Calu3 (cell line): ENCODE measurements at places on chromosomes 7 and 10. TPM values are rescaled to one million over a fixed set of nuclear protein-coding genes. Genes with fewer than 3 reads are reported as not detected.

The ACTL6B gene
- total RNA-seq: not detected in 2 replicates

The PRLHR gene
- not detected in 2 replicates for total RNA-seq

The NXPH1 gene
- not detected in 2 replicates for total RNA-seq

The NEUROD6 gene
- total RNA-seq: not detected in 2 replicates

- DNase-seq: no peak
These were observed 22.3 kb upstream of the FIGNL1 start for GRCh38 chr7:50472427-50472826.

DNA sequence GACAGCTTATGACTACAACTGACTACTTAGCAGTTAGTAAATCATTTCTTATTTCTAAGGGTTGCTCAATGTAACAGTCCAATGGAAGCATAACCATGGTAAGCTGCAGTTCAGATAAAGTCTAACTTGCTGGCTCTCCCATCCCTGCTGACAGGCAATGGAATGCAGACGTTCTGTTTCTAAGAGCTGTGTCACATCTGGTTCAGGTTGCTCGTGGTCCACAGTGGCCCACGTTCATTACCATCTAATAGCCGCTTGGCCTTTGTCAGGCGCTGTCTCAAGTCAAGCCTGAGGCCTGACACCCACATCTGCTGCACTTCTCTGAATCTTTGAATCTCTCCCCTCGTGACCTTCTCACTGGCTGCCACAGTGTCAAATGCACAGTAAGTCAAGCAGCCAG lies 240.8 kb downstream of the FGFR2 start:
- DNase-seq: no peak

DNA sequence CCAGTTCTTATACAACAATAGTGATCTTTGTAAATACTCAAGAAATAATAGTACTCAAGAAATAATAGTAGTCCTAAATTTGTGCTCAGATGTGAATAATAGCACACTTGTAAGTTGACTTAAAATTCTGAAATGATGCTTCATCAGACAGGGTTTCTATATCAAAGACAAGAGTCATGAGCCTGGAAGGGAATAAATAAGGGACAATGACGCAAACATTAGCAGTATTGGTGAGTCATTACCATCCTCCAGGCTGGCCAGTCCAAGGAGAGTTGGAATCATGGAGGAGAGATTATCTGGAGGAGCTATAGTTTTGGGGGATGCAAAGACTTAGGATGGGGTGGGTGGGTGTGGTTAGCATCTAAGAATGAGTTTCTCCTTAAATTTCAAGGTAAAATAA lies 6.1 kb upstream of the SH3PXD2A start:
- no peak for DNase-seq

- no peak for DNase-seq
These were observed 14.4 kb downstream of the KIAA1217 start for GRCh38 chr10:24223341-24223740.

DNA sequence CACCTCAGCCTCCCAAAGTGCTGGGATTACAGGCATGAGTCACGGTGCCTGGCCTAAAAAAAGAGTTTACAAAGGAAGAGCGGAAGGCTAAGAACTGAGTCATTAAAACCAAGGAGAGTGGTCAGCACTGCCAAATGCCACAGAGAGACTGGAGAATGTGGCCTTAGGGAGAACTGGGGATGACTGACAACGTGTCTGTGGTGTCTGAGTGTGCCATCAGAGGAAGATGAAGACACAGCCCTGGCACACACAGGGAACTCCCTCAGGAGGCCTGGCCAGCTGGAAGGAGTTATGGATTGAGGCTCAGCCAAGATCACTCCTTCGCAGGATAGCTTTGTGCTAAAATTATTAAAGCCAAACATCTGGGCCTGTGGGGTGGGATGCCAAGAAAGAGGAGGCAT lies 3.9 kb upstream of the INA start:
- peak; percentile 10 for DNase-seq

GRCh38 chr10:43137717-43138020 lies 576 bp upstream of the CSGALNACT2 start:
- peak; percentile 43 for DNase-seq

DNA sequence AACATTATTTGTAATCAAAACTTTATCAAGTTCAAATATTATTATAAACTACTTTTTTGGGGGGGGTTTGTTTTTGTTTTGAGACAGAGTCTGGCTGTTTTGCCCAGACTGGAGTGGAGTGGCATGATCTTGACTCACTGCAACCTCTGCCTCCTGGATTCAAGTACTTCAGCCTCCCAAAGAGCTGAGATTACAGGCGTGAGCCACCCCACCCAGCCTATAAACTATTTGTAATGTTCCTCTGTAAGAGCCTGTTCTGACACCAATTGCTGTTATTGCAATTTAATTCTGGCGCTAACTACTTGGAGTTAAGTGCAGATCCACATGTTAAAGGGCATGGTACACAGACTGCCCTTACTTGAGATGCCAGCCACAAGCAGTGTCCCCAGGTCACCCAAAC lies 478.1 kb upstream of the NRP1 start:
- DNase-seq: no peak

GRCh38 chr10:121988361-121989324 lies at the start of gene TACC2:
TSS of gene TACC2 (plus strand) at chr10:121989163. CDS start at chr10:122021982, 32,819 bp downstream.
- DNase-seq: no peak

DNA sequence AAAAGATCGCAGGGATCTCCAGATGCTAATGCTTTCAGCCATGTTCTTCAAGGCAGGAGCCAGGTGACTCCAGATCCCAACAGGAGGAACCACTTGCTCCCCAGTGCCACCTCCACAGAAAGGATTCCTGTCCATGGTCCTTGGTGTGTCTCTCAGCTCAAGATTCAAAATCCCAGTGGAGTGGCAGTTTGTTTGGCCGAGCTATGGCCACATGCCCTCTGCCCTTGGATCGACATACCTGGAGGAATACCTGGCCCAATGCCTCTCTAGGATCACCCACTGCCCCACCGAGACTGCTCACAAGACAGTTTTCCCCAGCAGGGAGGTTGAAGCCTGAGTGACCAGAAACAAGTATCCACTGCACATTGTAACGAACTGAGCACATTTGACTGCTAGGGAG lies 3.9 kb upstream of the GPRIN2 start:
- DNase-seq: no peak

- DNase-seq: peak; percentile 83
These were observed 52.4 kb upstream of the ITGB1 start for GRCh38 chr10:33010132-33011037.
